Upper lobe of left lung (tissue), 6 donors: ENCODE measurements at places on chromosomes 5 and 9.
A peak's percentile ranks its signal among the peaks of the same experiment; 100 is the strongest.

DNA sequence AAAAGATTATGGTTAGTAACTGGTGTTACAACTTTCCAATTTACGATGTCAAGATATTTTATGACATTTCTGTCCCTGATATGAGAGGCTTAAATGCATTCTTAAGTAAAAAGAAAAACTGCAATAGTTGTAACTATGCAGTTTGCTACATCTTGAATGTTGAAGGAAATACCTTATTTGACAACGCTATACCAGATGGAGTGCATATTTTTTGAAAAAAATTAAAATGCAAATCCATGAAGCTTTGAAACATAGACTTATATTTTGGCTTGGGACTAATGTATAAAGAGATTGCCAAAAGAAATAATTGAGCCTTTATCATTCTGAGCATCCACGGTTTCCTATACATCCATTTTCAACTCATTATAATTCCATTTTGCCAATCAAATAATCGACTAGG is 579.4 kb downstream of the TAF11L14 start:
- H3K4me1 ChIP-seq: no peaks in the 10 kb centered on the region
- H3K4me3 ChIP-seq: no peak overlapping the region
- H3K27ac ChIP-seq: no peak overlapping the region
- no peaks in the 10 kb centered on the region for H3K36me3 ChIP-seq
- DNase-seq: no peak

DNA sequence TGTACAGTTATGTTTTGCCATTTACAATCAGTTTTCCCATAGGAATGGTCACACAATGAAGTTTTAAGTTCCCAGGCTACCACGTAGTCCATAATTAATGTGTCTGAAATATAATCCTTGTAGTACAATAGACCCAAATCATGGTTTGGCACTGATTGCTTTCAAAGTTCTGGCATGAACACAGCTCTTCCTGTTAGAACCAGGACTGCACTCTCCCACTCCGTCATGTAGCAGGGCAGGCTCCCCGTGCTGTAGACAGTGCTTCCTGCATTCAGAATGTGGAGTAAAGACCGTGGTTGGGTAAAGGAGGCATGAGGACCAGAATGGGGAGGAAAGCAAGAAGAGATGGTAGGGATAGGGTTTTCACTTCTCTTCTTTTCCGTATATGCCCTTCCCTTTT is 4.0 kb downstream of the SEC61B start:
- no peak for DNase-seq
- H3K4me1 ChIP-seq: peaks cover 27% of the 10 kb centered on the region
- H3K27ac ChIP-seq: no peak overlapping the region
- H3K36me3 ChIP-seq: peaks cover 49% of the 10 kb centered on the region
- H3K4me3 ChIP-seq: no peak overlapping the region
- H3K27me3 ChIP-seq: no peaks in the 10 kb centered on the region

DNA sequence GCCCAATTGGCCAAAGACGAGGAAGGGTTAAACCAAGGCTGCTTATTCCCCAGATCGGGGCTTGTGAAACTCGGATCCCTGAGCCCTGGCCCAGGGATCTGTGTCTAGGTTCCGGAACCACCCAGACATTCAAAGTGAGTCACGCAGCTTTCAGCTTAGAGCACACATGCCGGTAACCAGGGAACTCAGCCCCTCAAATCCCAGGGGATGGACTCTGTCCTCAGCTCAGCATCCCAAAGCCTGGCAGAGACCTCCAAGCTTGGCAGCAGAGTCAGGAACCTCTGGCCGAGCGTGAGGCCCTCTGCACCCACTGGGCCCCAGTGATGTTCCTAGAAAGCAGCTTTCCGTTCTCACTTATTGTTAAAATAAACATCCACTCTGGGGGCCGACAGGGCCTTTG is 5.1 kb downstream of the PNPLA7 start:
- peaks cover 5% of the 10 kb centered on the region for H3K4me1 ChIP-seq
- no peak overlapping the region for H3K27ac ChIP-seq
- no peaks in the 10 kb centered on the region for H3K36me3 ChIP-seq
- no peak overlapping the region for H3K4me3 ChIP-seq

DNA sequence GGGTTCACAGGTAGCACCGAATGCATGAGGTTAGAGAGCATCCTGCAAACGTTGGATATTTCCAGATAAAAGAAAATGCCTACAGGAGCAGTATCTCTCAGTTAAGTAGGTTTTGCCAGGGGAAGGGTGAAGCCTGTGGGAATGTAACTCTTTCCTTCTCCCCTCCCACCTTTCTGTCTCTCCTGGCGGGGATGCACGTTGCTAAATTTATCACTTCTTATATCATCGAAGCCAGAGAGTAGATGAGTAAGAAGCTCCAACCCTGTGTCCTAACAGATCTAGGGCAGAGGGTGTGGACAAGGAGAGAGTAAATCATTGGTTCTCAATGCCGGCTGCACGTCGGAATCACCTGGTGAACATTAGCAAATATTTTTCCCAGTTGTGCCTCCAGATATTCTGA is 457.5 kb downstream of the ENC1 start:
- no peaks in the 10 kb centered on the region for H3K4me1 ChIP-seq
- H3K36me3 ChIP-seq: no peaks in the 10 kb centered on the region
- DNase-seq: no peak
- no peak overlapping the region for H3K27ac ChIP-seq
- no peak overlapping the region for H3K4me3 ChIP-seq

DNA sequence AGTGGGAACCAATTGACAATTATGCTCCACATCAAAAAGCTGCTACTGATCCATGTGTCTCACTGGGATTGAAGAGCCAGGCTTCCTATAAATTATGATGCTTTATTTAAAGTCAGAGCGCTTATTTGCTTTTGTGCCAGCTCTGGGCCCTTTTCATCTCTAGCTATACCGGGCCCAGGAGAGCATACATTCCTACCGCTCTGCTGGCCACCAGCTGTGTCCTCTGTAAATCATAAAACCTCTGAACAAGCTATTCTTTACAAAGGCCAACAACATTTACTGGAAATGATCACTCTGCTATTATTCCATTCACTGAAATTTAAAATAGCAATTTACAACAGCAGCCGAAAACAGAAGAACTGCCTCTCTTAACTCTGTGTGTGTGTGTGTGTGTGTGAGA is 86.6 kb downstream of the ZNF608 start:
- peak overlapping the region; percentile 30 for H3K27ac ChIP-seq

DNA sequence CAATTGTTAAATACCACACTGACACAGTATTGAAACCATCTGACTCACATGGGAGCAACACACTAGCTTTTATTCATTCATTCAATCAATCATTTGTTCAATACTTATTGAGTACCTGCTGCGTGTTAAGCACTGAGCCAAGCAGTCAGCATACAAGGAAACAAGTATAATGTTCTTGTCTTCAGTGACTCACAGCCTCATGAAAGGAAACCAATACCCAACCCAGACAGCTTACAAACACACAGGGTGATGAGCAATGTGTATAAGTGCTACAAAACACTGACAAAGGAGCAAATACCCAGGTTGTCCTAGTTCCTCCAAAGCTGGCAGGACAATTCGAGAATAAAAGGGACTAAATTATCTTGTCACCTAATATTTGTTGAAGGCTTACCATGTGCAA is 67.6 kb upstream of the RASEF start:
- DNase-seq: no peak
- H3K27me3 ChIP-seq: no peaks in the 10 kb centered on the region
- H3K36me3 ChIP-seq: no peaks in the 10 kb centered on the region
- H3K4me3 ChIP-seq: no peak overlapping the region
- H3K27ac ChIP-seq: no peak overlapping the region

DNA sequence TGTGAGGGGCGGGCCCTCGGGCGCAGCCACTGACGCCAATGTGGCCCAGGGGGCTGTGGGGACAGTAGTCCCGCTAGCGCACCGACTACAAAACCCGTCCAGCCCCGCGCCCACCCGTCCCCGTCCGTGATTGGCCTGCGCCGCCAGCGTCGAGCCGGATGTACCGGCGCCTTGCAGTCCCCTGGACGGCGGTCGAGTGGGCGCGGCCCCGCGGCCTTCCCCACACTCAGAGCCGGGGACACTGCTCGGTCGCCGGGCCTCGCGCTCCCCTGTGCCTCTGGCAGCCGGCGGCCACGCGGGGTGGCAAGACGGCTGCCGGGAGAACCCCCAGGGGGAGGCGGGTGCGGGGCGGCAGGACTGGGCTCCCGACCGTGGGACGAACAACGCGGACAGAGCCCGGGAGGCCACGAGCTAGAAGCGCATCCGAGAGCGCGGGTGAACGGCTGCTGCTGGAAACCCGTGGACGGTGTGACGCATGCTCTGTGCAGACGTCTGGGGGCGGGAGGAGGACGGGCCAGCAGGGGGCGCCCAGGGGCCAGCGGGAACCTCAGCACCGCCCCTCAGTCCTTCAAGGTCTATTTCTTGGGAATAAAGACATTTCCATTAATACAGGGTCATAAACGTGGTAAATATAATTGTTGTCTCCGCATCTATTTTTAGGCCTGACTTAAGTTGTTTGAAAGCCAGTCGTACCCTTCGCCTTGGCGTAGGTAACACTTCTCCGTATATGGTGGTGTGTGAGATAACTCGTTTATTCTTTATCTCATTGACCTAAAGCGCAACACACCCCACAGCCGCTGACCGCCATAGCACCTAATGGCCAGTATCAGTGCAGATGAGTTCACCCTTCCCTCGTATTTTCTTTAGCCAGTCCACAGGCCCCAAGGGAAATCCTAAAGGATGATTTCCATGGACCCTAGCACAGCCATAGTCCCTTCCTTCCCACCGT is 629 bp upstream of the BICD2 start:
- H3K27ac ChIP-seq: peak overlapping the region; percentile 100
- H3K4me3 ChIP-seq: peak overlapping the region; percentile 83
- H3K27me3 ChIP-seq: no peaks in the 10 kb centered on the region
- DNase-seq: peak; percentile 99

DNA sequence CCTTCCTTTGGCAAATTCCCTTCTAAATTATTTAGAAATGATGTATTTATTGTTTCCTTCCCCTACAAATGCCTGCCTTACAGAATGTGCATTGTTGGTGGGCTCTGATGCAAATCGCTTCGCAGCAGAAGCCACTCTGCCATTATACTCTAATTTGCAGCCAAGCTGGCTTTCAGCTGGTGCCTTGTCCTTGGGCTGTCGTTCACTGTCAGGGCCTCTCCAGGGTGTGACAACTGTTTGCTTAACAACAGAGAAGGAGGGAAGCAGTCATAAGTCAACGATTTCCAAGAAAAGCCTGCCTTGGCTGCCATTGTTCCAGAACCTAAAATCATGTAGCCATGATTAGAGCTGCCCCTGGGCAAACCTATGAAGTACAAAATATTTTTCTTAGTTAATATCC is 260.1 kb upstream of the RGMB start:
- H3K27me3 ChIP-seq: no peaks in the 10 kb centered on the region
- no peak overlapping the region for H3K27ac ChIP-seq
- peaks cover 3% of the 10 kb centered on the region for H3K4me1 ChIP-seq
- no peaks in the 10 kb centered on the region for H3K36me3 ChIP-seq

DNA sequence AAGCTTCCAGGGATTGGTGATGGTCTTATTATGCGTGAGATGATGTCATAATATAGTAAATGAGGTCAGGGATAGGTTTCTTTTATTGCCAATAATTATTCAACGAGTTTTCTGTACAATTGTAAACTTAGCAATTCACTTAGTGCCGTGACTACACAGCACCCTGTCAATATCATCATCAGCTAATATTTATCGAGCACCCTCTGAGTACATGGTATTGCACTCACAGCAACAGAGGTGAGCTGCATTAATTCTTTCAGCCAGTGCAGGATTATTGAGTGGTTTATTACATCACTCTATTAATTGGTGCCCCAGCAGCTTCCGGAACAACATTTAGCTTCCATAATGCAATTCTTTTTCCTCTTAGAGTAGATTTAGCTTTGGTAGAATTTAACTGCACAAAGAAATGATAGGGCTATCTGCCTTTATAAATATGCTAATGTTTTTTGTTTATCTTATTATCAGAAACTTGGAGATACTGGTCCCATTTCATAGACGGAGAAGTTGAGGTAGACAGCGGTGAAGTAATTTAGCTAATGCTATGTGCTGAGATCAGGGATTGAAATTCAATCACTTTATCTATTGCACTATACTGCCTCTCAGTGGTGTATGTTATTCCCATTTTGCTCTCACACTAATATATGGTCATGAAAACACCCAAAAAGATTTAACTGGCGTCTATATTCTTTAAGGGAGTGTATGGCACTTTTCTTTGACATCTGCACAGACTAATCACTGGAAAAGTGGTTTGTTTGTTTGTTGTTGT is 726.1 kb upstream of the WWC1 start:
- no peak overlapping the region for H3K4me3 ChIP-seq
- H3K27ac ChIP-seq: no peak overlapping the region
- no peak for DNase-seq
- H3K4me1 ChIP-seq: no peaks in the 10 kb centered on the region
- H3K27me3 ChIP-seq: no peaks in the 10 kb centered on the region

DNA sequence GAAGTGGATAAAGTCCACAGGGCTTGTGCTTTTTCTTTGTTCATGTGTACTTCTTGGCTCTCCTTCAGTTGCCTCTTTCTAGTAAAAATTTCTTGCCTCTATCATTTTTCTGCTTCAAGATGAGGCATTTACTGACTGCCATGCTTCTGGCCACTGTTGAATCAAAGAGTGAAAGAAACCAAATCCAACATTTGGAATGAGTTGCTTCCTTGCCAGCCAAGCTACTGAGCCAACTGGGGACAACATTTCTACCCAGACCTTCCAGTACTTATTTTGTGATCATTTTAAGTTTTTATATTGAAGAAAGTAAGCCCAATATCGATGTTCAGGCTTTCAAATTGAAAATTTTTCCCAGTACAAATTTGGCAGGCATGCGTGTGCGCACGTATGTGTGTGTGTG is 73.2 kb downstream of the SNCAIP start:
- H3K4me3 ChIP-seq: no peak overlapping the region
- no peaks in the 10 kb centered on the region for H3K4me1 ChIP-seq
- no peak overlapping the region for H3K27ac ChIP-seq
- H3K36me3 ChIP-seq: no peaks in the 10 kb centered on the region
- no peaks in the 10 kb centered on the region for H3K27me3 ChIP-seq
- DNase-seq: no peak

GRCh38 chr5:63128018-63128417 is 549.4 kb downstream of the LRRC70 start:
- H3K36me3 ChIP-seq: no peaks in the 10 kb centered on the region
- DNase-seq: no peak
- no peaks in the 10 kb centered on the region for H3K27me3 ChIP-seq
- no peak overlapping the region for H3K4me3 ChIP-seq

DNA sequence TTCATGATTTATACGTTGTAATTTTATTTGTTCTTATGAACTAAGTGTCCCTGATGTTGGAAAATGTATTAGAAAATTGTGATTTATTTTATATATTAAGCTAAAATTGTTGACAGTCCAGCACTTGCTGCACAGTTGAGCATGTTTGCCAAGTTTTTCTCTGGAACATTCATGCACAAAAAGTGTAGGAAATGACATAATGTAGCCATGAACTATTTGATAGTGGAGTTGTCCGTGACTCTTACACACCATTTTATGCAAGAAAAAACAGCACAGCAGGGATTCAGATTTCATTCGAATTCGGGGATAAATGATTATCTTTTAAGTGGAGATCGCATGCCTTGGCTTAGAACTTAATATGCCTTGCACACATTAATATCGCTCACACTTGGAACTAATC is 708.6 kb upstream of the WWC1 start:
- H3K27ac ChIP-seq: no peak overlapping the region
- DNase-seq: no peak
- H3K4me3 ChIP-seq: no peak overlapping the region
- no peaks in the 10 kb centered on the region for H3K36me3 ChIP-seq
- no peaks in the 10 kb centered on the region for H3K4me1 ChIP-seq

- no peaks in the 10 kb centered on the region for H3K4me1 ChIP-seq
- H3K27ac ChIP-seq: no peak overlapping the region
- H3K4me3 ChIP-seq: no peak overlapping the region
- no peak for DNase-seq
- peaks cover 87% of the 10 kb centered on the region for H3K36me3 ChIP-seq
Observed at GRCh38 chr9:5764130-5764868, 68.6 kb downstream of the ERMP1 start.
